ENCODE measurements at places on chromosomes 1 and 21.

GRCh38 chr1:80675454-80675853, 1125.3 kb upstream of the ADGRL2 start:
- DNase-seq, result no peak

- peak; percentile 76 for DNase-seq
Observed at GRCh38 chr1:179025975-179026812, 500 bp downstream of the FAM20B start.

- DNase-seq, result no peak
Observed at GRCh38 chr1:200381256-200381984, 28.4 kb downstream of the ZNF281 start.

DNA sequence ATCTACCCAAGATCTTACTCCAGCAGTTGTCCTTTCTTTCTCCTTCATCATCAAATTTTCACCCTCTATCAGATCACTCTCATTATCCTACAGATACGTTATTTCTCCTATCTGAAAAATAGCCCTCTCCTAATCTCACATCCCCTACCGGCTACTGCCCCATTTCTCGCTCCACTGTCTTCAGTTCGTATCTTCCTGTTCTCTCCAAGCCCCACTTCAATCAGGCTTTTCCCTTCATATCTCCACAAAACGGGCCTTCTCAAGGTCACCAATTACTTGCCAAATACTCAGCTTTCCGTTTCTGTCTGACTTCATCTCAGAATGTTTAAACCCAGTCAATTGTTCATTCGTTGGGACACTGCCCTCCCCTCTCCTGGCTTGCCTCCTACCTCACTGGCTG, 32.4 kb downstream of the SLC30A1 start:
- no peak for DNase-seq

DNA sequence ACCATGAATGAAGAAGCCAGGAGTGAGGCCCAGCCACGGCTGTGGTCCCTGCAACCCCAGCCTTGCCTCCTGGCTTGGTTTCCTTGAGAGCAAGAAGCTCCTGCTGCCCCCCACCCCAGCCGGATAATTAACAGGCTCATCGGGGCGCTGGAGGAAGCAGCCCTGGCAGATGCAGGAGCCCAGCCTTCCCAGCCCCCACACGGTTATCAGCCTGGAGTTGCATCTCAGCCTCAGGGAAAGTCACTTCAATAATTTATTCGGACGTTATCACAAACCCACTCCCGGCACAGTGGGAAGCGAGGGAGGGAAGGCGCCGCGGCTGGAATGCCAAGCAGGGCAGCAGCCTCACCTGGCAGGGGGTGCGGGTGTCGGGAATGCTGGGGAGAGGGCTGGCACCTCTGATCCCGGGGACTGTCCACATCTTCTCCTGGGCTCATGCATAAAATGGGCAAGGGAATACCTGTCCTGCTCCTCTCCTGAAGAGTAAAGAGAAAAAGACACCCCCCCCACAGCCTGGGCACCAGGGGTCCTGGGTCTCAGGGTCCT, 43.3 kb upstream of the LRP8 start:
- no peak for DNase-seq

- no peak for DNase-seq
Observed at GRCh38 chr1:14604414-14604813, 5.9 kb downstream of the KAZN start.

DNA sequence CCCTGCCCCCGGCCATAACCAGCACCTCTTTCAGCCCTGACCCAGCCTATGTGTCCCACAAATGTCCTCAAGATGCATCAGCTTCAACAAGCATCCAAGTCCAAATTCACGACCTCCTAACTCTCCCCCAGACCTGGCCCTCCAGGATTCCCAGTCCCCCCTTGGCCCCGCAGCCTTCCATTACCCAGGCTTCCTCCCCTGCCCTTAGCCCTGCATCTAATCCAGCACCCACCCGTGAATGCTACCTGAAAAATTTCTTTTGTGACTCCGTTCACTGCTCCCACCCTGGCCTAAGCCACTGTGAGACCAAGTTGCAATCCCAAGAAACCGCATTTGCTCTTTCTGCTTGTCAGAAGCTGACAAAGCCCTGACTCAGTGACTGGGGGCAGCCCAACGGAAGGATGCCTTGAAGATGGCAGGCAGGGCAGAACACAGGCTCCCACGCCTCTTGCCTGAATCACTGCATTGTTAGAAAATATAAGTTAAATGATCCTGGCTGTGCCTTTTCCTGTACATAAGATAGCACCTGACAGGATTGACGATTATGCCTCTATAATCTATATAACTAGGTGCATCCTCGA, 939 bp upstream of the MFAP2 start:
- no peak for DNase-seq

DNA sequence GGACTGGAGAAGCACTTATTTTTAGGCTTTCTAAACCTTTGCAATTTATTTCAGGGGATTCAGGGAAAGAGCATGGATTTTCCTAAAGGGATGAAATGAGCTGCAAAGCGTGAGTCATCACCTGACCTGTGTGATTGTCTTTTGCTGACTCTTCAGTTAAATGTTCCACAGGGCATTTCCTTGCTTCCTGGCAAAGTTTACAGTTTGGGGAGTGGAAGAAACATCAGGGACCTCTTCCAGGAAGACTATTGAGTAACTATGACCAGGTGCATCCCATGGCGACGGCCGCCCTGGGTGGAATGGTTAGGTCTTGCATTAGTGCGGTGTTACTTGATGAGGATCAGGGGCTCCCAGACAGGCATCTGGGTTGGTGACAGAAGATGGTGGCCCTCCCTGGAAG, 79.5 kb upstream of the SIPA1L2 start:
- DNase-seq, result no peak

- DNase-seq, result no peak
Observed at GRCh38 chr21:43825936-43826622, 36.7 kb downstream of the RRP1 start.

DNA sequence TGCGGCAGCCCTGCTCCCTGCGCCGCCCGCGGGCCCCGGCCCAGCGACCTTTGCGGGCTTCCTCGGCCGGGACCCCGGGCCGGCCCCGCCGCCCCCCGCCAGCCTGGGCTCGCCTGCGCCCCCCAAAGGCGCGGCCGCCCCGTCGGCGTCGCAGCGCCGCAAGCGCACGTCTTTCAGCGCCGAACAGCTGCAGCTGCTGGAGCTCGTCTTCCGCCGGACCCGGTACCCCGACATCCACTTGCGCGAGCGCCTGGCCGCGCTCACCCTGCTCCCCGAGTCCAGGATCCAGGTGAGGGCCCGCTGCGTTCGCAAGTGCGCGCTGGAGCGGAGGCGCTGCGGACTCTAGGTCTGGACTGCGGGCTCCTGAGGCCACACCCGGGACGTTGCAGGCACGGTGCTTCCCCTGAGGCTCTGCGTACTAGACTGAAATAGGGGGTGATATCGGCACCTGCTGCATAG, 351 bp downstream of the MIXL1 start:
- DNase-seq, result peak; percentile 36

DNA sequence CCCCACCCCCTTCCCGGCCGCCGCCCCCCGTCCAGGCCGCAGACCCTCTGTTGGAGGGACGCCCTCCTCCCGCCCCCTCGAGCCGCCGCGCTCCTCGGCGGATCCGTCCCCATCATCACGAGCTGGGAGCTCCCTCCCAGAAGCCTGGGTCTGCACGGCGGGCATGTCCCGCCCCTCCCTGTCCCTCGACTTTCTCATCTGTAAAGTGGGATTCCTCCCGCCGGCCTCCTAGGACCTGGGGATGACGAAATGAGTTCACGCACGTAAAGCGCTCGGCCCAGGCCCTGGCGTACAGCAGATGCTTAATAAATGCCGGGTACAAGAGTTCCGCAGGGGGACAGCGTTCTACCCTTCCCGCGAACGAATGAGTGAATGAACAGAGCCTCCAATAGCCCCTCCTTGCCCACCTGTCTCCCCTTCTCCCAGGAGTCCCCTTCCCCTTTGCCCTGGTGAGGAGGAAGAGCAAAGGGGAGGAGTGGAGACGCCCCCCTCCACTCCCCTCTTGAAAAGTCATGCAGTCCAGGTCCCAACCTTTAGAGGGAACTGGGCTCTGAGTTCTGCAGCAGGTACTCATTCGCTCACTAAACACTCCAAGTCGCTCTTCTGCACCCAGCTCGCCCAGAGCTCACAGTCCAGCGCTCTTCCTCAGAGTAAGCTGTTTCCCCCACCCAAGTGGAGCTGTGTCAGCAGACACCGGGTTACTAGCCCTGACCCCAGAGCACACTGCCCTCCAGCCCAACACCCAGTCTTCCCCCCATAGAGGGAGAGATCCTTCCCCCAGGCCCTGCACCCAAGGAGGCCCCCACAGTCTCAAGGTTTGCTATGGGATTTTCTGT, 16.8 kb downstream of the RAP1GAP start:
- DNase-seq, result no peak

- DNase-seq, result no peak
Observed at GRCh38 chr1:64074767-64075166, 128.7 kb upstream of the UBE2U start.

- DNase-seq, result no peak
Observed at GRCh38 chr21:32977216-32977615, 48.5 kb upstream of the OLIG2 start.

DNA sequence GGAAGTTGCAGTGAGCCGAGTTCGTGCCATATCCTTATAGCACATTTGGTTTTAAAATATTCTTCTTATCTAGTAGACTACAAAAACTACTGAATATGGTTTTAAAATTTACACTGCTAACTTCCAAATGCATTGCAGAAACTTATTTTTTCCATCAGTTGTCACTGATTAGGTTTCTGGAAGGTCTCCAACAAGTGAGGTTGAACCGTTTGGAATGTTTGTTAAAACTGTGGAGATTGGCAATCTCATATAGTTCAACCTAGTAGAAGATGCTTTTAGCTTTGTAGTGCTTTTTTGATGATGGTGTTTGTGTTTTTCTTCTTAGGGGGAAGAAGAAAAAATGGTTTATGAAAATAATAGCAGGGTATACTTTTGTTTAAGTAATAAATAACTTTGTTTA, 12.9 kb downstream of the CENPF start:
- no peak for DNase-seq

DNA sequence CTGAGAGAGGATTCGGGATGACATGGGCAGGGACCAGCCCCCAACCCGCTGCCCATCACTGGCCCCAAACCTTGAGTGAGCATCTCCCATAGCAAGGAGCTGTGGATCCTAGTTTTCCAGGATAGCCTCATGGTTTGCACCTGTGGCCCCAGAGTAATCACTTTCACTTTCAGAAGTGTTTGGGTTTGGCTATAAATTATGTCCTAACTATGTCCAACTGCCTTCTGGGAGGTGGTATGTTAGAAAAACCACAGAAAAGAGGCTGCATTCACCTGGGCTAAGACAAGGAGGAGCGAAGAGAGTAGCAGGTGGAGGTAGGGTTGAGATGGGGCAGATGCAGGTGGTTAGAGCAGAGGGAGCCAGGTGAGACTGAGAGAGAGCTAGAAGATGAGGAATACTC, 19.4 kb upstream of the CLIC6 start:
- DNase-seq, result no peak

DNA sequence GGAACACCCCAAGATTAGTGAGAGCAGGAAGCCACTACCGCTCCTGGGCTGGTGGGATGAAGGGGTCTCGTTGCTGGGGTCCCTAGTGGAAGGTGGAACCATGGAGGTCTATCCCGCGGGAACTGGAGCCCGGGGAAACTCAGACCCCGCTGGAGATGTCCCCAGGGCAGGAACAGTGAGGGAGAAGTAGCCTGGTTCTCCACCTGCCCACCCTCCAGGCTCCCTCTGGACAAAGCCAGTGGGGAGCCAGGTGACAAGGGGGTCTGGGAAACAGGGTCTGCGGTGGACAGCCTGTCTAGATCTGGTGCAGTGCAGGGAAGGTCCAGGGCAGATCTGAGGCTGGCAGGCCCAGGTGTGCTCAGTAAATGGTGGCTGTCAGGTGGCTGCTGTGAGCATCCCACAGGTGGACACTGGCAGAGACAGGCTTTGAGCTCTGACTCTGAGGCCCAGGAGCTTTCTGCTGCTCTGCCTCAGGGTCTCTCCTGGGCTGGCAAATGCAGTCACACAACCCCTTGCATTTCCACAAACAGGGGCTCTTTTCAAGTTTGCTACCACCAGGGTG, 88.0 kb upstream of the TLR5 start:
- DNase-seq, result no peak

DNA sequence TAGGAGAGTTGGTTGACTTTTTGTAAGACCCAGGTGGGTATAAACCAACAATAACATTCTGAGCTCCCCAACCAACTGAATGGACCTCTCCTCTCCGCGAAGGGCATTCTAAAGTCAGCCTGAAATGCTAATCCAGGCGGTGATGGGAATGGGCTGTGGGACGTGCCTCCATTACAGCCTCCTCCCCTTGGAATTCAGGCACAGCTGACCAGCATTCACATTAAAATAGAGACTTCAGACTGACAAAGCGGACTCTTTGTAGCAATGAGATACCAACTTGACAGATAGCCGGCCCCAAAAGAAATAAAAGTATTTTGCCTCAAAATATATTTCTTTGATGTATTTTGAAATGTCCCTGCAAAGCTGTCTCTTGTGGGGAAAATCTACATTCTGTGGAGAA, 101.7 kb downstream of the KIF26B start:
- no peak for DNase-seq

DNA sequence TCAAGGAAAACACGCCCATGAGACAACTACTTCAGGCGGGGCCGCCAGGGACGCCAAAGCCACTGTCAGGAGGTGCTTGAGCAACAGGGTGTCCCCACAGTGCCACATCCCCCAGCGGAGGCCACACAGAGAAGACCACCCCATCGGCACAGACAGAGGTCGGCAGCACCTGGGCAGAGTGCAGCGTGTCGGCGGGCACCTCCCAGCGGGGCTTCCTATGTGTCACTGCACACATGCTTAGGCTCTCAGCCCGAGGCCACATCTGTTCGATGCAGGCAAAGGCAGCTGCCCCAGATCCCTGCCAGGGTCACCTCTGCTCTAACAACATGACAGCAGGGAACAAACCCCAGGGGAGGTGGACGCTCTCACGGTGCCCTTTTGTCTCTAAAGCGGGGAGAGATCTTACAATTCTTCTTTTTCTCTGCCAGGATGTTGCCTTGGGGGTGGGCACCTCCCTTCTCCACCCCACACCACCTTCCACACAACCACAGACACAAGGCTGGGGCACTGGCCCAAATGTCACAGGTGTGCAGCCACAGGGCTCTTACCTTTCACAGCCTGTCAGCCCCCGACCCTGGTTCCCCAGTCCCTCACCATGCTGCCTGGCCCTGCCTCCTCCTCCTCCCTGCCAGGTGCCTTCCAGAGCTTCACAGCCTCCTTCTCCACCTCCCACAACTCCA, 4.2 kb downstream of the KRTAP10-8 start:
- no peak for DNase-seq

DNA sequence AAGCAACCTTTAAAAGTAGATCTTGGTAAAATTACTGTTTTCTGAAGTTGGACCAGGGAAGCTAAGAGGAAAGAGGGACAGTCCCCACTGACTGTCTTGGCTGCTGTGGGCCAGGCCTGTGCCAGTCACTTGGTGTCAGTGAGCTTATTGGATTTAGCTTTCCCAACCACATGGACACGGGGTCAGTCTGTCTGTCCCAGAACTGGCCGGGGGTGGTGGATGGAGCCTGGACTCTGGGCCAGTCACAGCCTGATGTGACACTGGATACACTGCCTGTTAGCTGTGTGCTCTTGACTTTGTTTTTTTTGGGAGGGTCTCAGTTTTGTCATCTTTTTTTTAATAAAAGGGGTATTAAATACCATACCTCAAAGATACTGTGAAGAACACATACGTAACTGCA, 96.7 kb downstream of the GALNT2 start:
- no peak for DNase-seq

Measured in activated naive CD4-positive, alpha-beta T cell treated with anti-CD3 and anti-CD28 coated beads, Interleukin-2, amount 50 U/mL, for 72 hours (primary cell).